ENCODE measurements at places on chromosomes 5 and 9.

DNA sequence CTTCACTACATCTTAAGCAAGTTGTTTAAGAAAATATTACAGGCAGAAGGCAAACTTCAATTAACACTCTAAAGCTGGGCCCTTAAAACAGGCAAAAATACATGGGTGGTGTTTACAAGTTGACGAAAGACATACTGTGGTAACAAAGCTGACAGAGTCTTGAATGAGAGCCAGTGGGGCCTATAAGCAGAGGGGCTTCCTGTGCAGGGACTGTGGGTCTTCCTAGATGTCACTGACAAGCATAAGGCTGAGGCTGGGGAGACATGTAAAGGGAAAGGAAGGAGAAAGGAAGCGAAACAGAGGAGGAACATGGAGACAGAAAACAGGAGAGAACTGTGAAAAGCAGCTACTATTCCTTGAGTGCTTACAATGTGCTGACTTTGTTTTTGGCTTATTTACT lies 308.0 kb upstream of the RPS23 start:
- no peak for DNase-seq

DNA sequence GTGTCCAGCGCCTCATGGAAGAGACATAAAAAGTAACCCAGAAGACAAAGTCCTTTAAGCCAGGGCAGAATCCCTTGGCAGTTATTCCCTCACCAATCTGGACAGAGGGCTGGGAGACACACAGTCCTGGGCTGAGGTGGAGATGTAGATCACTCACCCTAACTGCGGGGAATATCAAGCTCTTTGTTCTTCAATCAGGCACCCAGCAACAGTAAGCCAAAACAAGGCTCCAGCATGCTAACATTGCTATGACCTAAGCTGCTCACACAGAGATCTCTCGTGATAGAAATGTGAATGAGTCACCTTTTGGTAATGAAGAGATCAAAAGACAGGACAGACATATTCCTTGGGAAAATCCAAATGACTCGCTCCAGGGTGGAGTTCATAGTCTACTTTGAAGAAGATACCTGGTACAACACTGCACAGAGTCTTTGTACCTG lies 101.3 kb downstream of the FBN2 start:
- peak; percentile 56 for DNase-seq

- no peak for DNase-seq
Measured at GRCh38 chr9:88443480-88444113, 55.4 kb downstream of the SPIN1 start.

DNA sequence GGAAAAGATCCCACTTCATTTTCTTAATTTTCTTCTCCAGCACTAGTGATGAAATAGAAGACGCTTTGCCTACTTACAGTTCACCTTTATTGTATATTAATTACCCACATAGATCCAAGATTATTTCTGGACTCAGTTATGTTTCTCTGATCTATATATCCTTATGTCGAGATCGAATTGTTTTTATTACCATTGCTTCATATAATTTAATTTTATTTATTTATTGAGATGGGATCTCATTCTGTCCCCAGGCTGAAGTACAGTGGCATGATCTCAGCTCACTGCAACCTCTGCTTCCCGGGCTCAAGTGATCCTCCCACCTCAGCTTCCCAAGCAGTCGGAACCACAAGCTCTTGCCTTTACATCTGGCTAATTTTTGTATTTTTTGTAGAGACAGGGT lies 121.3 kb downstream of the UGCG start:
- DNase-seq, result no peak

DNA sequence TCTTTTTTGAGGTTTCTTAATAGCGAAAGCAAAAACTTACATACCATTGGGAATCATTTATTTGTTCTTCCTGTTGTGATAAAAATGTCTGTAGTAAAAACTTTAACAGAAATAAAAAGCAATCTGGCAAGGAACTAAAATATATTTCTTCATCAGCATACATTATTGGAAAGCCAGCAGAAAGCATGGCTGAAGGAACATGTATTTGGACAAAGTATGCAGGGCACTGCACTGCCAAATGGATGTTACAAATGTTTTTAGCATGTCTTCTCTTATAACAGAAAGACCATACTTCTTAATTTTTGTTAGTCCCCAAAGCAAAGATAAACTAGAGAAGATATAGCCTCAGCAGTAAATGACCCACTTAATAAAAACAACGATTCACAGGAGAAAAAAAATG lies 80.5 kb downstream of the SMIM15 start:
- DNase-seq, result no peak

DNA sequence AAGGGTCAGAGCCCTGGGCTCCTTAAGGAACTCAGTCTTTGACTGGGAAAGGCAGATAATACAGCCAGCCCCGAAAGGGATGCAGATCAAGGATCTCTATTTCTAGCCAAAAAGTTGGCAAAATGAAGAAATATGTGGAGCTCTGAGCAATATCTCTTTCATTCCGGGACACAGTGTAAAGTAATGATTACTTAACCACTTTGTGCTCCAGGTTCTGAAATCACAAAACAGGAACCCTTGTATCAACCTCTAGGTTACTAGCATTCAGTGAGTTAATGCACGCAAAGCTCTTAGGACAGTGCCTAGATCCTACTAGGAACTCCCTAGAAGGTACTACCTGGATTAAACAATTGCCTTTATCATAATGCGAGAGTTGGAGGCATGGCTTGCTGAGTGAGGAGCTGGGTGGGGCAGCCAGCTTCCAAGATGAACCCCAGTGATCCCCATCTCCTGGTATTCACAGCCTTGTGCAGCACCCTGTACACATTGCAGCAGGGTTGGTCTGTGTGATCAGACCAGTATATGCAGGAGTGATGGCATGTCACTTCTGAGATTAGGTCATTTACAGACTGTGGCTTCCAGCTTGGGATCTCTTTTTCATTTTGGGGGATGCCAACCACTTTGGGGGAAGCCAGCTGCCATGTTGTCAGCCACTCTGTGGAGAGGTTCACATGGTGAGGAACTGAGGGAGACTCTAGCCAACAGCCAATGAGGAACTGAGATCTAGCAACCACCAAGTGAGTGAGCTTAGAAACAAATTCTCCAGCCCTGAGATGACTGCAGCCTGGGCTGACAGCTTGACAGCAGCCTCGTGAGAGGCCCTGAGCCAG lies 103.1 kb upstream of the SLC44A1 start:
- no peak for DNase-seq

DNA sequence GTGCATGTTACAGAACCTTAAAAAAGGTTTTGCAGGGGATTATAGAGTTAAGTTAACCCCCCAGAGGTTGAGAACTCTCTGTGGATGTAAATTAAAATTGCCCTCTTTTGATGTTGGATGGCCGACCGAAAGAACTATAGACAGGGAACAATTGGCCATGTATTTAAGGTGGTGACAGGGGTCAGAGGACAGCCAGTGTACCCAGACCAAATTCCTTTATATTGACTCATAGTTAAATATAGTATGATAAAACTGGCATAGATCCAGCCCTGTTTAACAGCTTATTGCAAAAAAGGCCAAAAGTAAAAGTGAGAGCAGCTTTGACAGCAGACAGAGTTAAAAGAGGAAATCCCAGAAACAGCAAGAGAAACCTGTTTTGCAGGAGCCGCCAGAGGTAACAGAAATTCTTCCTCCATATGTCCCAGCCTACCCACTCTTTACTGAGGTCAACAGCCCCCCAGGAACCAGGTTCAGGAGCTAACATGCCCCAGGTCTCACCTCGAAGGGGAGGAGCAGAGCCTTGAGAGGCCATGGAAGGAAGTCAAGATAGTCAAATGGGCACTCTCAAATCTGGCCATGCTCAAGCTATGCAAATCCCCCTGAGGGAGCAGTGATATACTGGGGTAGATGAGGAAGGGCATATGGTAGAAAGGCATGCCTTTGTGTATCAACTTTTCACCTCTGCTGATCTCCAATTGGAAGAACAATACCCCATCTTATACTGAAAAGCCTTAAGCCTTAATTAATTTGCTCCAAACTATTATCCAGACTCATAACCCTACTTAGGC lies 156.4 kb upstream of the COX7C start:
- no peak for DNase-seq

- no peak for DNase-seq
Measured at GRCh38 chr5:490116-491106, 33.8 kb downstream of the SLC9A3 start.

DNA sequence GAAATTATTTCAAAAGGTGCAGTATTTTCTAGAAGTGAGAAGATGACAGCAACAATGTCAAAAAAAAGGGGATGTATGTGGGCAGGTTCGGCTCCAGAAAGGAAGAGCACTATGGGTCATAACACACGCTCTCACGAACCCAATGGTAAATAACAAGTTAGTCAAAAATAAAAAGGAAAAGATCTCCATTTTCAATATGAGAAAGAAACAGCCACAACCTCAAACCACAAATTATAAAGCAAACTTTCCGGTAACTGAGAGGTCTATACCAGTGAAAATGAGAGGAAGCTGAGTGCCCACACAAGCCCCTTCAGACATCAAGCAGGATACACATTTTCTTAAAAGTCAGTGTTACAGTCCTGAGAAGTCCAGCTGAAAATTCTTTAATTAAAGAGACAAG lies 398.5 kb upstream of the RPS23 start:
- no peak for DNase-seq

GRCh38 chr5:150209099-150209635 lies 19.3 kb downstream of the SLC6A7 start:
- no peak for DNase-seq

Measured in AG04449 (cell line).